ENCODE measurements at places on chromosomes 2 and 18.

GRCh38 chr2:207055257-207055656, 110.5 kb downstream of the KLF7 start:
- DNase-seq, result no peak

DNA sequence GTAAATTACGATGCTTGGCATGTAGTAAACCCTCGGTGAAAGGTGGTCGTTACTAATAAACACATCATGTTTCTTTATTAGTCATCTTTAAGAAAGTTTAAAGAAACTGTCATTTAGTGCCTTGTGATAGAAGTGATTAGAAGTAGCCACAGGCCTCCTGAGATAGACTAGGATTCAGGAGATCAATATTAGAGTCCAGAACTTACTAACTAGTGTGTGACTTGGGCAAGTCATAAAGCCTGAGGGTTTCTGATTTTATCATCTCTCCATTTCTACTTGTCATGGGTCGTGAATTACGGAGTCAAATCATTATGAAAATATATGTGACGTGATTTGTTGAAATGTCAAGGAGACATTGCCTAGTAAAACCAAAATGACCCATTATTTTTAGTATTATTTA, 6.7 kb downstream of the RPE start:
- DNase-seq, result no peak

DNA sequence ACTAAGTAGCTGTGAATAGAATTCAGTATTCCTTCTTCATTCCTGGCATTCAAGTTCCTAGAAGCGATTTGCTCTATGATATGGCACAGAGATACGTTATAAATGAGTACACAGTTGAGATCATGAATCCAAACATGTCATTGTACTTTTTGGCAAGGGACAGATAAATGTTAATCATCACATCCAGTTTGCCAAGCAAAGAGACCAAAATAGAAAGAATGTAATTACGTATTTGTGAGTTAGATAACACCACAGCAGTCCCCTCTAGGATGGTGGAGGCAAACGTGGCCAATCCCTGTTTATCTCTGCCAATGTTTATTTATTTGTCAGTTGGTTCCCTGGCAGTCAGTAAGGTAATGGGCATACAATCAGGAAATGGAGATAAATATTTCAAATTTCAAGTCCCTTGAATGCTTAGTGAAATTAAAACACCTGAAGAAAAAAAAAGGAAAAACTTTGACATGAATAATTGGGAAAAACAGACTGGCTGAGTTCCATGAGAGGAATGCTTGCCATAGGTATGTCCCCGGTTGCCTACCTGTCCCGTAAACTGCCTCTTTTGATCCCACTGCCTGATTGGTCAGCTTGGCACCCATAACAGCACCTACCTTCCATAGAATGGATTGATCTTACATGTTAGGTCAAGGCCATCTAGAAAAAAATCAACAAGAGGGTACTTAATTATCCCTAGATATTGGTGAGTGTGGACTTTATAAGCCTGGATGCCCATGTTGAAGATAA, 451.1 kb upstream of the NETO1 start:
- DNase-seq, result no peak

DNA sequence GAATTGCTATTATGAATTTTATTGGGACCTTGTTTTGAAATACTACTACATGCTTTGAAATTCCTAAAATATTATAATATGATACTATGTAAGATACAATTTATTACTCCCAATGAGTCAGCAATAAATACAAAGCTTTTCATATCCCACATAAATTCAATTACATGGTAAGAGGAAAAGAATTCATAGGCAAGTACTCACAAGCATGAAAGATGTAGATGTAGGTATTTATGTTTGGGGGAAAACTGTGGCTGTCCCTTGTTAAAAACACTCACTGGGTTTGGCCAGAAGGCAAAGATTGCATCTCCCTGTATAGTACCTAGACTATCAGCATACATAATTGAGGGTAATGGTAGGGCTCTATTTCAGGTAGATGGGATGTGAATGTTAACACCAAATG, 90.4 kb downstream of the MBD2 start:
- no peak for DNase-seq

- DNase-seq, result no peak
Measured at GRCh38 chr2:106341666-106342065, 126.5 kb downstream of the RGPD3 start.

DNA sequence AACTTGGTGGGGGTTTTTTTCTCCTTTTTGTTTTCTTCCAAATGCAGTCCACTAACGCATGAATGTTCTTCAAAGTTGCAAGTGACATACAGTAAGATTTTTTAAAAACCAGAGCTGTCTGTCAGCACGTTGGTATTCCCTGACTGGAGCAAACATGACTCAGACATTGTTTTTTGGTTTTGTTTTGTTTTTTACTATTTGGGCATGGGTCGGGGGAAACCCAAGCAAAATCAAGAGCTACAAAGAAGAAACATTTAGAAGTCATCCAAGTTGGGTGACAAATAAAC, 726 bp upstream of the CCDC88A start:
- no peak for DNase-seq

DNA sequence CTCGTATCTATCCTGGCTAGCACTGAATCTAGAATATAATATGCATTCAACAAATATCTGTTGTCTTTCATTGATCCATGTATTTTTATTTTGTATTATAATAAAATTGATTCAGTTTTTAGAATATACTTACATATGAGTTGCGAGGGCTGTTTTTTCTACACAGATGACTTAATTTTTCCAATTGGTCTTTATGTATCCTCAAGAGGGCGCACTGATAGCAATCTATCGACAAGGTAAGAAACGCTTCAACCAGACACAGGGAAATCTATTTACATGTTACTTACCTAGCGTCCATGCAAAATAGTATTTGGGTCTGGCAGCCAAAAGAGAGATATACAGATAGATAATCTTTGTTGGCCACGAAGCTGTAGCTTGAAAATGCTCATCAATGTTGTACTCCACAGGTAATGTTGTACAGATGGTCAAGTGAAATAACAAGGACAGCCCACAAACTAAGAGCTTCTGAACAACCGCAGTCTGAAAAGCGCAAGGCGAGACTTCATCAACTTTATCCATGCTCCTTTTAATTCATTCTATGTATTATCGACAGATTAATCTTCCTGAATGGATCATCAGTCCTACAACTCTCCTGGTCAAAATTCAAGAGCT, 35.5 kb upstream of the KIDINS220 start:
- no peak for DNase-seq

GRCh38 chr18:57841568-57841967, 38.5 kb upstream of the ATP8B1 start:
- DNase-seq, result no peak

DNA sequence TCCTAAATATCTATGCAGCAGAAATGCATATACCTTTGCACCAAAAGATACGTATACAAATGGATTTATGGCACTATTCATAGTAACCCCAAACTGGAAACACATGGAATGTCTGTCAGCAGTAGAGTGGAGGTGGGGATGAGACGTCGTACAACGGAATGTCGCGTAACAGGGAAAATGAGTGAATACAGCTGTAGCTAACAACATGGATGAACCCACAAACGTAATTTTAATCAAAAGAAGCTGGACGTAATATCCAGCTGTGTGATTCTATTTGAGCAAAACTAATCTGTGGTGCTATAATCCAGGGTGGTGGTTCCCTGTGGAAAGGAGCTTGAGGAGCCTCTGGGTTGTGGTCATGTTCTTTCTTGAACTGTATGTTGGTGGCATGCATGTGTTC, 89.9 kb downstream of the MTA3 start:
- DNase-seq, result no peak

DNA sequence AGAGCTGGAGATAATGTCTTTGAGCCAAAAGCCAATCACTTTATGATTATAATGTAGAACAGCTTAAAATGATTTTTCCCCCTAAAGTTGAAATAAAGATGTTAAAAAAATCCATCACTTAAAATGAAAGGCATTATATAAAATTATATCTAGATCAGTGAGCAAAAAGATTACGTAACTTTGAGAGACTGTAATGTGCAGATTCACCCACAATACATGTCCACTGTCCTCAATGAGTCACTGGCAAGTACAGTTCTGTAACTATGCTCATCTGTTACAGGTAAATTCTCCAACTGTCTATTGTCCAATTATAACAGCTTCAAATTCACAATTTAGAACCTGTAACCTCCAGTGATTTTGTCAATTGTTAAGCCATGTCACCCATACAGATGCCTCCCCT, 19.0 kb downstream of the FAM161A start:
- no peak for DNase-seq

GRCh38 chr2:12835733-12836132, 119.0 kb downstream of the TRIB2 start:
- no peak for DNase-seq

- DNase-seq, result no peak
Measured at GRCh38 chr2:204483608-204484081, 61.6 kb upstream of the PARD3B start.

DNA sequence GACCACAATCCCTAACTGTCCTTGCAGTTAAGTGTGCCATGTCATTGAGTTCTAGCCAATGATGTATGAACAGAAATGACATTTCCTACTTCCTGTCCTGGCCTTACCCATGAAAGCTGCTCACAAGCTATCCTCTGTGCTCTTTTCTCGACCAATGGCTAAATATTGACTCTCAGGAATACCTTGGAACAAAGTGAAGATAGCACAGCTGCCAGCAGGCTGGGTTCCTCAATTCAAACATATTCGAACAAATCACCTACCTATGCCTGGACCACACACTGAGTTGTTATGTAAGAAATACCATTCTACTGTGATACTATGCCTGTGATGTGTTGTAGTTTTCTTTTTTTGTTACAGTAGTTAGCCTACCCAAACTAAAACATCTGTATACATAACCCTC, 65.1 kb downstream of the GAREM1 start:
- DNase-seq, result no peak

DNA sequence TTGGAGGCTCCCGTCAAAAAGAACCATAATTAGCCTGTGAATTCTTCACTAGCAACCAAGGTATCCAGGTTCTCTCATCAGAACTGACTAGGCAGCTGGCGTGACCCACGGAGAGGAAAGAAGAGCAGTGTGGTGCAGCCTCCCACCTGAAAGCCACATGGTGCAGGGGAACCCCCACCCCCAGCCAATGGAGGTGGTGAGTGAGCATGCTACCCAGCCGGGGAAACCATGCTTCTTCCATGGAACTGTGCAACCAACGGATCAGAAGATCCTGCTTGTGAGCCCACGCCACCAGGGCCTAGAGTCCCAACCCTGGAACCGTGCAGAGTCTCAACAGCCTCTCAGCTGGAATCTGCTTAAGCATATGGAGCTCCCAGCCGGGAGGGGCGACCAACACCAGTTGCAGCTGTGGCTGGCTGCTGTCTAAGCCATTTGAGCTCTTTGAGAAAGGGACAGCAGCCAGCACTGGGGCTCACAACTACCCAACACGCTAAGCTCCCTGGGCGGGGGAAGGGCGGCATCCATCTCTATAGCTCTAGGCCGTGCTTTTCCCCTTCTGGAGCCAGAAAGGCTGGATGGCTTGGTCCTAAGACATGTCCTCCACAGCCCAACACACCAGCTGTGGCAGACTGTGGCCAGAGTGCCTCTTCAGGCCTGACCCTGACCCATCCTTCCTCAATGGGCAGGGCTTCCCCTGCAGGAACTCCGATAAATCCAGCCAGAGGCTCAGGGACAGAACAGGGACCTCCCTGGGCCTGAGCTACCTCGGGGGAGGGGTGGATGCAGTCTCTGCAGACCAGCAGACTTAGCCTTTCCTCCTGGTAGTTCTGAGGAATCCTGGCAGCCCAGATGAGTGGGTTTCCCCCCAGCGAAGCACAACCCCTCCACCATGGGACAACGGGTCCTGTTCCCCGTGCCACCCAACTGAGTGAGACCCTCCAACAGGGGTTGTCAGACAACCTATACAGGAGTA, 151.4 kb upstream of the NXPH2 start:
- no peak for DNase-seq

DNA sequence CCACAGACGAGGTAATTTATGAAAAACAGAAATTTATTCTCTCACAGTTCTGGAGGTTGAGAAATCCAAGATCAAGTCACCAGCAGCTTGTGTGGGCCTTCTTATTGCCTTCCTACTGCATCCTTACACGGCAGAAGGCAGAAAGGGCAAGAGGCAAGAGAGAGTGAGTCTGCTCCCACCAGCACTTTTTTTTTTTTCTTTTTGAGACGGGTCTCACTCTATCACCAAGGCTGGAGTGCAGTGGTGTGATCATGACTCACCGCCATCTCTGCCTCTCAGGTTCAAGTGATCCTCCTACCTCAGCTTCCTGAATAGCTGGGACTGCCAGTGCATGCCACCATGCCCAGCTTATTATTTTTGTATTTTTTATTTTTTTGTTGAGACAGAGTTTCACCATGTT, 78.5 kb upstream of the HK2 start:
- DNase-seq, result no peak

- no peak for DNase-seq
Measured at GRCh38 chr2:209523041-209523740, 99.3 kb downstream of the MAP2 start.

GRCh38 chr2:237464757-237465391, 22.2 kb upstream of the MLPH start:
- no peak for DNase-seq

- DNase-seq, result no peak
Measured at GRCh38 chr2:98796775-98797544, 66.0 kb upstream of the MGAT4A start.

- DNase-seq, result no peak
Measured at GRCh38 chr2:26461601-26462023, 16.3 kb downstream of the OTOF start.

DNA sequence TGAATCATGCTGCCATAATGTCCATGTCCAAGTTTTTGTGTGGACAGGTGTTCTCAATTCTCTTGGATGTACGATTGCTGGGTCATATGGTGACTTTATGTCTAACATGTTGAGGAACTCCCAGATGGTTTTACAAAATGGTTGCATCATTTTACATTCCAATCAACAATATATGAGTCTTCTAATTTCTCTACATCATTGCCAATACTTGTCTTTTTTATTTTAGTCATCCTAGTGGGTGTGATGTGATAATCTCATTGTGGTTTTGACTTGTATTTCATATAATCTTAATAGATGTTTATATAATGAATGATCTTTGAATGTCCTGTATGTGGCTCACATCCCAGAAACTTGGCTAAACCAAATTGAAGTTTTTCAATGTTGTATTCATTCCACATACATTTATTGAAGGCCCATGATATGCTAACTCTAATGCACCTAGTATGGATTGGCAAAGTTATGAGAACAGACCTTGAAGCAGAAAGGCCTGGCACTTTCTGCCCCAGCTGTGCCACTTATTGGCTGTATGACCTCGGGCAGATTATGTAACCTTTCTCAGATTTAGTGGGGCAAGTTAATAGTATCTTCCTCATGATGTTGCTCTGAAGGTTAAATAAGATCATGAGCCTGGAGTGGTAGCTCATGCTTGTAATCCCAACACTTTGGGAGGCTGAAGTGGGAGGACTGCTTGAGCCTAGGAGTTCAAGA, 205.4 kb downstream of the RAB3GAP1 start:
- DNase-seq, result no peak

- no peak for DNase-seq
Measured at GRCh38 chr2:217617616-217618022, 385.2 kb downstream of the TNS1 start.

Measured in progenitor cell of endocrine pancreas (in vitro differentiated cells).